ENCODE measurements at places on chromosomes 13 and 19.

- no peak for DNase-seq
Observed at GRCh38 chr19:49951806-49952478, 9.0 kb downstream of the SIGLEC11 start.

DNA sequence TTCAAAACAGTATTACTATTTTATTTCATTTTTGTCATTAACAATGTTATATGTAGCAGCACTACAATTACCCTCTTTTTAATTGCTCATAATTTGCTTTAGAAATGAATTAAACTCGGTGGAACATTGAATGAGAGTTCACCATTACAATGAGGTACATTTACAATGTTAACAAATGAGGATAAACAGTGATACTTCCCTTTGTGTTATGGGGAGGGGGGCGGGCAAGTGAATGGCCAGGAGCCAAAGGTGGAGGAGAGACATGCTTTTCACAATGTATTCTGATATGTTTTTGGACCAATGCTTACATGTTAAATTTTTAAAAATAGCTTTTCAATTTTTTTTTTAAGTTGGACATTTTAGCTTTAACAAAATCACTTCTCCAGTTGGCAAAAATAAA, 34.2 kb downstream of the NALCN start:
- no peak for DNase-seq

DNA sequence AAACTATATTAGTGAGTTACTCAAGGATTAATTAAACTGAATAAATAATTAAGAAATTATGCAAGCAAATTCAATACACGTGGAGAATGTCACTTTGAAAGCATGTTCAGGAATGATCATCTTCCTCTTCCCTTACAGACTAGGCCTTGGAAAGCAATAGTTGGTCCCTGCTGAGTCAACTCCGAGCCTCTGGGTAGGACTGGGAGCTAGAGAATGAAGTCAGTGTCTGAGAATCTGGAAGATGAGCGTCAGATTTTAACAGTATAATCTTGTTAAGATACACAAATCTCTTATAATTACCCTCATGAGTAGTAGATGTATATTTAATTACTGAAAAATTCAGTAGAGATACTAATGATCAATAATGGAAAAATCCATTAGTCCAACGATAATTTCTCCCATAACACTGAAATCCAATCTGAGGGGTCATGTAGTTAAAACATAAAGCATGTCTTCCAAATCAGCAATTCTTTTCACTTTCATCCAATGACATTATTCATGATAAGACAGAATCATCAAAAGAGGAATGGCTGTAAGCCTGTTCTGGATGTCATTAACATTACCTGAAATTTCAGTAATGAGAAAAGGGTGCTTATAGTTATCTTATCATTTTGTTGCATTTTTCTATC, 423.0 kb downstream of the DCT start:
- no peak for DNase-seq

- no peak for DNase-seq
Observed at GRCh38 chr13:102872531-102872930, 26.7 kb downstream of the ERCC5 start.

DNA sequence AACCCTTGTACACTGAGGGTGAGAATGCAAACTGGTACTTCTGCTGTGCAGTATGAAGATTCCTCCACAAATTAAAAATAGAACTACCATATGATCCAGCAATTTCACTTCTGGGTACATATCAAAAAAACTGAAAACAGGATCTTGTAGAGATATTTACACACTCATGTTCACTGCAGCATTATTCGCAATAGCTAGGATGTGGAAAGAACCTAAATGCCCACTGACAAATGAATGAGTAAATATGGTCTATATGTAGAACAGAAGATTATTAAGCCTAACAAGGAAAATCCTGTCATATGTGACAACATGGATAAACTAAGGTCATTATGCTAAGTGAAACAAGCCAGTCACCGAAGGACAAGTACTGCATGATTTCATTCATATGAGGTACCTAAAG, 304.7 kb downstream of the ENOX1 start:
- no peak for DNase-seq

DNA sequence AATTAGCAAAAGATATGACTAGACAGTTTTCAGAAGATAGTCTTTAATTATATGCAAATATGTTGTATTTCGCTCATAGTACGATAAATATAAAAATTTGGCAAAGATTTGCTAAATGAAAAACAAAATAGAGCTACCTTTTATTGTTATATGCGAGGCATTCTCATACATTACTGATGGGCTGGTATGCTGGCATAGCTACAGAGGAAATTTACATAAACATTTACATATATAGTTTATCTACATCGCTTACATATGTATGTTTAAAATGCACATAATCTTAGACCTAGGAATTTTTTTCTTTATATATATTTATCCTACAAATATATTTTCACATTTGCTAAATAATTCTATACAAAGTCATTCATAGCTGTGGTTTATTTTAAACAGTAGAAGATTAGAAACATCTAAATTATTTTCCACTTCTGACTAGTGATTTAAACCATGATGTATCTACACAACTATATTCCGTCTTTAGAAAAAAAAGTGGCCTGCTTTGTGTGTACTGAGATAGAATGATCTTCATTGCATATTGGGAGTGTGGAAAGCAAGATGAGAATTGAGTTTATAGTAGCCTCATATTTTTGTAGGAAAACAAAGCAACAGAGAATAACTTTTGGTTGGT, 1345.0 kb upstream of the SLC10A2 start:
- DNase-seq: no peak

DNA sequence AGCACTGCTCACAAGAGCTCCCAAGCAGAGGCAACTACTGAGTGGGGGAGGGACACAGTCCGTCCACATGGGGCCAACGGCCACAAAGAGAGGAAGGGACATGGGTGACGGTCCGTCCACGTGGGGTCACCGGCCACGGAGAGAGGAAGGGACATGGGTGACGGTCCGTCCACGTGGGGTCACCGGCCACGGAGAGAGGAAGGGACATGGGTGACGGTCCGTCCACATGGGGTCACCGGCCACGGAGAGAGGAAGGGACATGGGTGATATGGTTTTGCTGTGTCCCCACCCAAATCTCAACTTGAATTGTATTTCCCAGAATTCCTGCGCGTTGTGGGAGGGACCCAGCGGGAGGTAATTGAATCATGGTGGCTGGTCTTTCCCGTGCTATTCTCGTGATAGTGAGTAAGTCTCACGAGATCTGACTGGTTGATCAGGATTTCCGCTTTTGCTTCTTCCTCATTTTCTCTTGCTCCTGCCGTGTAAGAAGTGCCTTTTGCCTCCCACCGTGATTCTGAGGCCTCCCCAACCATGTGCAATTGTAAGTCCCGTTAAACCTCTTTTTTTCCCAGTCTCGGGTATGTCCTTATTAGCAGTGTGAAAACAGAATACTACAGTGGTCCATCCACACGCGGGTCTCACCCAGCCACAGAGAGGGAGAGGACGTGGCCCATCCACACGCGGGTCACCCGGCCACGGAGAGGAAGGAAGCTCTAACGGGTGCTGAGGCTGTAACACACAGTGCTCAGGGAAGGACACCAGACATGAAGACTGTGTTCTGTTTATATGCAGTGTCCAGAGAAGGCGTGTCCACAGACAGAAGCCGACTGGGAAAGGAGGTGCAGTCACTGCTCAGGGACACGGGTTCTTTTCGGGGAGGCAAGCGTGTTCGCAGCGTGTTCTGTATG, 48.5 kb downstream of the GAS6 start:
- no peak for DNase-seq
